ENCODE measurements at places on chromosomes 11 and 22.

DNA sequence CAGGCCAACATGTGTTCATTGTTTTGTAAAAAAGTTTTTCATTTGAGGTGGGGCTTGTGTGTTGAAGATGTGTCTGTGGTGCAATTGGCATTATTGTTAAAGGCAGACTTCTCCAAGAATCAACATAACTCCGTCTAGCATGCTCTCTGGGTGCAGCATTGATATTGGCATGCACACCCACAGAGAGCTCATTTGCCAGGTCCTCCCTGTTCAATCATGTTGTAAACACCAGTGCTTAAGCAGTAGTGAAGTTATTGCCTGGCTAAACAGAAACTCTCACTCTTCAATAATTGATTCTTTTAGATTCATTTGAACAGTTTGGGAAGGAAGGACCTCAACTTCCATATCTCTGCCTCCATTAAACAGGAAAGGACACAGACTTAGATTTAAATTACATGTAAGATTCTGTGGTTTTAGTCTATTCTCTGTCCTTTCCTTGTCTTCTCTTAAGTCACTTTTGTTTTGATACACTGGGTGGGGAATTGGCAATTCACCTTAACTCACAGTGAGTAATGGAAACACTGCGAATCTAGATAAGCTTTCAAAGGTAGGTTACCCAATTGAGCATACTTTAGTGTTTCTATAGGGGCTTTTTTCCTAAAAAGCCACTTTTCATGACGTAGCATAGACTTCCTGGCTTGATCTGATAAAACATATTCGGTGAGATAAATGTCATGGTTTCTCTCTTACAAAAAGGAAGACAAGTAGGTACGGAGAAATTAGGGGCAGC lies 30.8 kb upstream of the EXPH5 start:
- DNase-seq, result no peak

DNA sequence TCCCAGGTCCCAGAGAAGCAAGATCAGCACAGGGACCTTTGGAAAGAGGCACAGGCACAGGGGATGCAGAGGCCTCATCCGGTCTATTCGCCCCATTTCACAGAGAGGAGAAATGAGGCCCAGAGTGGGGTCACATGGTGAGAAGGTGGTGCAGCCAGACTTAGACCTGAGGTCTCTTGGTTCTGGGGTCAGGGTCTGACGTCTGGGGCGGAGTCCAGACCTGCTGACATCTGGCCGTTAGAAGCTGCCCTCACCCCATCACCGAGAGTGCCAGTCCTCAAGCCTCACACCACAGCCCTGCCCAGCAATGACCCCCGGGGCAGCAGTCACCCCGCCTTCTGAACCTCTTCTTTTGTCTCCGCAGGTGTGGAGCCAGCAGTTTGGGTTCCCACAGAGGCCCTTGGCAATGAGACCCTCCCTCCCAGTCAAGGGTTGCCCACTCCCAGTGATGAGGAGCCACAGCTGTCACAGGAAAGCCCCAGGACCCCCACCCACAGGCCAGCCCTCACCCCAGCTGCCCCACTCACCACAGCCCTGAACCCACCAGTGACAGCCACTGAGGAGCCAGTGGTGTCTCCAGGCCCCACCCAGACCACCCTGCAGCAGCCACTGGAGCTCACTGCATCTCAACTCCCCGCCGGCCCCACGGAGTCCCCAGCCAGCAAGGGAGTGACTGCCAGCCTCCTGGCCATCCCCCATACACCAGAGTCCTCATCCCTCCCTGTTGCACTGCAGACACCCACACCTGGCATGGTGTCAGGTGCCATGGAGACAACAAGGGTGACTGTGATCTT lies 62.4 kb downstream of the OTOG start:
- no peak for DNase-seq

DNA sequence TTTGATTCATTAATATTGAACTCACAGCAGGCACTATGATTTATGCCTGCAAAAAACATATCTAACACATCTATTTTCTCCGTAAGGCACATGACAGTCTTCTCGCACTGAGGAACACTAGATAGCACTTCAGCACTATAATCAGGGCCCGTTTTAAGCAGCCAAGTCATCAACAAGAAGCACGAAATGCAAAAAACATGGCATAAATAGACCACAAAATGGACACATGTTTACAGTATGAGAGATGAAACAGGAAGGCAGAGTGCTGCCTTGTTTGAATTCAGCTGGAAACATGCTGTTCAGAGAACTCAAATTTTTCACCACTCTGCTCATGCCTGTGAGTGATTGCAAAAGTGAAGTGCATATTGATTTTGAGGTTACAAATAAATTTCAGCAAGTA lies 205.8 kb upstream of the PDGFD start:
- no peak for DNase-seq

DNA sequence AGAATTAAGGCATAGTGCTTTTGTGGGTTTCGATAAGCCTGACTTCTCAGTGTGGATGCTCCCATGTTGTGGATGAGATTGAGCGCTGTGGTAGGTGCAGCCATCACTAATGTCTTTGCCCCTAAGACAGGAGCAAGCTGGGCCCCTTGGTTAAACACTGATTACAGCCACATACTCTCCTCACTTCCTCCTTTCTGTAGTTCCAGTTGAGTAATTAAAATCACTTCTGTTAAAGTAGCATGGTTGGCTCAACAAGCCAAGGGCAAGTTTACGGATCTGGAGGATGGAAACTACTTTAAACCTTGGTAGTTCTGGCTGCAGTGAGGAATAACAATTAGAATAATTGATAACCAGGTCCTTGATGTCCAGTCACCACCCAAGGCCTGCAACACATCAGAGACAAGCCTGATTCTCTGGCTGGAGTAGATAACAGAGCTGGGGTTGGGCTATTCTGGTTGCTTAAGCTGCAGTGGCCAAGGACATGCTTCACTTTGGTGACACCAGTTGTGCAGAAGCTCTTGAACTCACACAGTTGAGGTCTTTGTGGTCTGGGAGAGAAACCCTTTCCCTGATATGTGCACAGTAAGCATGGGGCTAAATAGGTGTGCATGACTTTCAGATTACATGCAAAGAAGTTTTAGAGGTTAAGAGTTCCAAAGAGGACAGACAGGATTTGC lies 81.3 kb downstream of the KIRREL3 start:
- no peak for DNase-seq

DNA sequence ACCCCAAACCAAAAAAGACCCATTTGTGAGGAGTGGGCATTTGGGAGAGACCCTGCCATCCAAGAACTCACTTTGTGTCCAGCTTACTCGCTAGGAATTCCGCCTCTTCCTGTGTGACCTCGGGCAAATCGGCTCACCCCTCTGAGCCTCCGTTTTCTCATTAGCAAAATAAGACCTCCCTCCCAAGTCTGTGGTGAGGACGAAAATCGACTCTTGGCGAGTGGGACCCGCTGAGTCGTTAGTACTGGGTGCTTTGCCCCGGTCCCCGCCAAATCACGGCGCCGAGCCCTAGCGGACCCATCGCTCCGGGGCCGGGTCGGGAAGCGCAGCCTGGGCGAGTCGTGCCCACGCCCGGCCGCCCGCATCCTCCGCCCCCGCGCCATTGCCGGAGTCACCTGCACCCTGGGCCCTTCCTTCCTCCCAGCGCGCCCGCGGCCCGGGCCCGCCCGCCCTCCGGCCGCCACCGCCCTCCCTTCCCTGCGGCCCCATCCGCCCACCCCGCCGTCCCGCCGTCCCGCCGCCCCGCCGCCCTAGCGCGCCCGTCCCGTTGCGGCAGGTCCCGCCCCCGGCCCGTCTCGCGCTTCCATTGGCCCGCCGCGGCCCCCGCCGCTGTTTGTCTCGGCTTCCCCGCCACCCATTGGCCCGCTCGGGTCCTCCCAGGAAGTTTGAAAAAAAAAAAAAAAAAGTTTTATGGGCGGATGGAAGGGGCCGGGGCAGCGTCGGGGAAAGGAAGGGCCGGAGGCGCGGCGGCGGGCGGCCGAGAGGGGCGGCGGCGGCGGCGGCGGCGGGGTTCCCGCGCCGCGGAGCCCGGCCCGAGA lies 48.9 kb downstream of the TRIOBP start:
- peak; percentile 49 for DNase-seq
